ENCODE measurements at places on chromosomes 5 and 9.

- DNase-seq: no peak
Observed at GRCh38 chr9:21110708-21111576, 30.7 kb downstream of the IFNW1 start.

GRCh38 chr5:50863534-50864170, 197.2 kb downstream of the PARP8 start:
- no peak for DNase-seq

DNA sequence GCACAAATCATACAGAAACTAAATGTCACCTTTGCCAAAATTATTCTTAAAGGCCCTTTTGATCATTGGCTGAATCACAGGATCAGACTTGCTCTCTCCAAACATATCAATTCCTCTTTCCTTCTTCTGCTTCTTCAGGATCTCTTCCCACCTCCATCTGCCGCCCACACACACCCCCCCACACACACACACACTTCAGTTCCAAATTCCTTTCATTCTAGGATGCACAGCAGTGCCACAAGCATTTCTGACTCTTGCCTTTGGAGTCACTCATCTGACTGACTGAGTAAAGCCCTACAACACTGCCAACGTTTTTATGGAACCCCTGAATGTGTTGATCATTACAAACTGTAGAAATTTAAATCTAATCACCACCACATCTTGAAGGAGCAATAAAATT, 22.9 kb downstream of the DNAH5 start:
- no peak for DNase-seq

GRCh38 chr9:78973907-78974306, 597.9 kb upstream of the TLE4 start:
- no peak for DNase-seq

- no peak for DNase-seq
Observed at GRCh38 chr9:125851979-125852378, 104.8 kb downstream of the PBX3 start.

GRCh38 chr9:35481347-35481975, 8.4 kb upstream of the RUSC2 start:
- DNase-seq: no peak

DNA sequence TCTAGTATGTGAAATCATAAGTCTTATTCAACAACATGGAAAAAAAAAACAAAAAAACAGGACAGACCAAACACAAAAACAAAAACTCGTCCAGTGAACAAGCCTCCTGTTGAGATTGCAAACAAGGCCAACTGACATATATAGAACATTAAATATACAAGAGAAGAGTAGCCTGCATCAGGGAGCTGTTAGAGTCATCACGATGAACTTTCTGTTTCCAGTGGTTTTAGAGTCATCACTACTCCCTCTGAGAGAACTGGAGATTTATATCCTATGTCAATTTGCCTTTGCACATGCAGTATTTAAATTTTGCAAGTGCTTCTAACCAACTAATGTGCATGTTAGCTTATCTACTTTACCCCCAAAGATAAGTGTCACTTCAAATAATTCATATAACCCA, 9.9 kb downstream of the SNCAIP start:
- DNase-seq: no peak

- DNase-seq: no peak
Observed at GRCh38 chr9:122396614-122397148, 25.9 kb downstream of the PTGS1 start.

- DNase-seq: no peak
Observed at GRCh38 chr5:177100714-177101121, 14.0 kb downstream of the FGFR4 start.

DNA sequence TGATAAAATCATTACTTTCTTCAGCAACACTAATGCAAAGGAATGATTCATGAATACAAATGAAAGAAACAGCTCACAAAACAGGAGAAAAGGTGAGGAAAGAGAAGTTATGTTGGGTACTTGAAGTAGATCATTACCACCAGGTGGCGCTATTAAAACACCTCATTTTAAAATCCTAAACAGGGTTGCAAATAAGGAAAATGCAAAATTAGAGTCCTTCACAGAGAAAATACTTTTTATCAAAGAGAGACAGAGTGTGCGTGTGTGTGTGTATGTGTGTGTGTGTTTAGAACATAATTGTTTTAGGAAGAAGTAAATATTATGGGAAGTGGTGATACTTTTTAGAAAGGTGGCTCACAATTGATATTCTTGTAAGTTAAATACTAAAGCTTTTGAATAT, 49.5 kb upstream of the CD180 start:
- no peak for DNase-seq

DNA sequence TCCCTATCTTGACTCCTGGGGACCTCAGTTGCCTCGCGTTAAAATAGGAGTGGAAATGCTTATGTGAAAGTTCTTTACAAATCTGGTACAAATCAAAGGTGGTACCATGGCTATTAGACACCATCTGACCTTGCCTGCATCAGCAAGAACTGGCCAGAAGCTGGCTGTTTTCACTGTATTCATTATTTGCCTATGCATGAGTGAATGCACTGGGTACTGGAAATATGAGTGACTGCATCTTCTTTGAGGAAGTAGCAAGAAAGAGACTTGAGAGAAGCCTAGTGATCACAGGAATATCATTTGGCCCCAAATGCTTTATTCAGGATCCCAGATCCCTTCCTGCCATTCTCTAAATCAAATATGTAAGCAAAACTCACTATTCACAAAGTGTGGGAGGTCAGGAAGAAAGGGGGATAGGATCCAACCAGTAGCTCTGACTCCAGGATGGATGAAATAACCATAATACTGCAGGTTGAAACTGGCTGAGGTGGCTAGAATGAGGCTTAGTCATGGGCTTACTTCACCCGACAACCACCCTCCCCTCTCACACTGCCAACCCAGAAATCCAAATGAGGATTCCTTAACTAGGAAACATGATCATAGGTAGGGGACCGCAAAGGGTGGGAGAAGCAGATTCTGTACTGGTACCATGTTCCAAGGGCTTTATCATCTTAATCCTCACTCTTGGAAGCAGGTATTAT, 56.7 kb downstream of the FAM114A2 start:
- DNase-seq: no peak

GRCh38 chr5:143235423-143235822, 168.1 kb downstream of the NR3C1 start:
- no peak for DNase-seq

DNA sequence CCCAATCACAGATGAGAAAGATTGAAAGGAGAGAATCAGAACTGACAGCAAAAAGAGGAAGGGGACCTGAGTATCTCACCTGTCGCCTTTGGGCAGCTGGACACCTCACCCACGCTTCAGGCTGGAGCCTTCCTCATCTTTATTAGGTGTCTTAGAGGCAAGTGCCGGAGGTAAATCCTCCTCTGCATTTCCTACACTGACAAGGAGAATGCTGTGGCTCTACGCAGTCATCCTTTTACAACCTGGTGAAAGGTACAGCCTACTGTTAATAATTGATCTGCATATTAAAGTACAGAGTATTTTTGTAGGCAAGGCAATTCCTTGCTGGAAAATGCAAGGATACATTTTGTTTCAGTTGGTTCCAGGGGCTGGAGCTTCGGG, 34.8 kb downstream of the PRLR start:
- DNase-seq: no peak

DNA sequence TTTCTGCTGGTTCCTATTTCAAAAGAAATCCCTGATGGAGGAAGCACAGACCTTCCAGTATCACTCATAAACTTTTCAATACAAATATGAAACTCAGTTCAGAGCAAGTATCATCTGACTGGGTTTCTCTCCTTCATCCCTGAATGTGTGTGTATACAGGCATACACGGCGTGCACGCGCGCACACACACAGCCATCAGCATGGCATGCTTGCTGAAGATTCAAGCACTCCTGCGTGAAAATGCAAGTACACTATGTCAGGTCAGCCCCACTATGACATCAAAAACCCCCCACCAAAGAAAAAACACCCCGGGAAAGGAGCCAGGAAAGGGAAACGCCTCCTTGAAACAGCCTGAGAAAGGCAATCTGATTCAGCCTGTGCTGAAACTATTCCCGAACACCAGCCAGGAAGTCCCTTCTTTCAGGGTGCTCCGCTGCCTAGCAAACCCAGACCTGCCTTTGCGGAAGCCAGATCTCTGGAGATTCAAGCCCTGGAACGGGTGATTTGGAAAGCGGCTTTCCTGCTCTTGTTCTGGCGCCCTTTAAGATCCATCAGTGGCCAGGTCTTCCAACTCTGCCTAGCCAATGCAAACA, 831 bp downstream of the KLHL3 start:
- no peak for DNase-seq

- DNase-seq: no peak
Observed at GRCh38 chr9:6184749-6185645, 30.6 kb upstream of the IL33 start.

DNA sequence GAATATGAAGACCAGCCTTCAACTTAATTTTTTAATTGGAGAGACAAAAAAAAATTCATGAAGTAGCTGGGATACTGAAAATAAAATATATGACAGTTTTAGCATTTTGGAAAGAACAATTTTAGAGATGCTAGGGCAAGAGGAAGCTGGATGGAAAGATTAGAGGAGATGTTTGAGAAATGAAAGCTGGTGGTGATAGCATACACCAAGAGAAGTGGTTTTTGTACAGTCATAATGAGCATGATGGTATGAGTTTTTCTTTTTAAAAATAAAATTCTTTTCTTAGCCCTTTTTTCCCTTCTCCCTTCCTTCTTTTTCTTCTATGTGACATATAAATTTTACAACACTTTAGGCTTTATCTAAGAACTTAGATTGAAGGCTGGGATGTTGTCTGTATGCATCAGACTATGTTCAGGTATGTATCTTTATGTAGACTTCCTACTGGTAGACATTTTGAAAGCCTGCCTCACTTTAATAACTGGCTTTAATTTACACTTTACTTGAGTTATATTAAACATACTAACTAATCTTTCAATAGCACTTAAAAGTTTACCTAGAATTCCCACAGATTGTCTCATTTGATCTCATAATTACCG, 522.5 kb downstream of the TLE4 start:
- no peak for DNase-seq

DNA sequence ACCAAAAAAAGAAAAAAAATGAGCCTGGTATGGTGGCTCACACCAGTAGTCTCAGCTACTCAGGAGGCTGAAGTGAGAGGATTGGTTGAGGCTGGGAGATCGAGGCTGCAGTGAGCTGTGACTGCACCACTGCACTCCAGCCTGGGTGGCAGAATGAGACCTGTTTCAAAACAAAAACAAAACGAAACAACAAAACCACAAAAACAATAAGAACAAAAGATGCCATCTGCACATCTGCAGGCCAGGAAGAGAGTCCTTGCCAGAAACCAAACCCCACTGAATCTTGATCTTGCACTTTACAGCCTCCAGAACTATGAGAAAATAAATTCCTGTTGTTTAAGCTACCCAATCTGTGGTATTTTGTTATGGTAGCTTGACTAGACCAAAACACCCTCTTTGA, 207.7 kb downstream of the YTHDC2 start:
- DNase-seq: no peak

All from SIG-M5 (cell line).